ENCODE measurements at places on chromosomes 5 and 9. TPM values are rescaled to one million over a fixed set of nuclear protein-coding genes. Genes with fewer than 3 reads are reported as not detected.

GRCh38 chr9:117412841-117413240, 2.0 kb downstream of the ASTN2 start:
- DNase-seq: no peak

DNA sequence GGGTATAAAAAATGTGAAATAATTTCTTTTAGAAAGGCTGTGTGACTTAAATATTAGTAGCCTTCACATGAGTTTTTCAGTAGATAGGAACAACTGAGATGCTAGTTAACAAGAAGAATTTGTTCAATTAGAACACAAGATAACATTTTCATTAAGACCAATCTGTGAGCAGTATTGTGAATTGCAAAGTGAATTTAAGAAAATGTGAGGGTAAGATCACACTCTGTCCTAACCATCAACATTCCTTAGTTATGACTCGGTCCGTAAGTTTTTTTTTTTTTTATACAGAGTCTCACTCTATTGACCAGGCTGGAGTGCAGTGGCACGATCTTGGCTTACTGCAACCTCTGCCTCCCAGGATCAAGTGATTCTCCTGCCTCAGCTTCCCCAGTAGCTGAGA, 180.2 kb upstream of the EGFLAM start:
- DNase-seq: no peak

The SVEP1 gene
- total RNA-seq: 8.8 TPM

DNA sequence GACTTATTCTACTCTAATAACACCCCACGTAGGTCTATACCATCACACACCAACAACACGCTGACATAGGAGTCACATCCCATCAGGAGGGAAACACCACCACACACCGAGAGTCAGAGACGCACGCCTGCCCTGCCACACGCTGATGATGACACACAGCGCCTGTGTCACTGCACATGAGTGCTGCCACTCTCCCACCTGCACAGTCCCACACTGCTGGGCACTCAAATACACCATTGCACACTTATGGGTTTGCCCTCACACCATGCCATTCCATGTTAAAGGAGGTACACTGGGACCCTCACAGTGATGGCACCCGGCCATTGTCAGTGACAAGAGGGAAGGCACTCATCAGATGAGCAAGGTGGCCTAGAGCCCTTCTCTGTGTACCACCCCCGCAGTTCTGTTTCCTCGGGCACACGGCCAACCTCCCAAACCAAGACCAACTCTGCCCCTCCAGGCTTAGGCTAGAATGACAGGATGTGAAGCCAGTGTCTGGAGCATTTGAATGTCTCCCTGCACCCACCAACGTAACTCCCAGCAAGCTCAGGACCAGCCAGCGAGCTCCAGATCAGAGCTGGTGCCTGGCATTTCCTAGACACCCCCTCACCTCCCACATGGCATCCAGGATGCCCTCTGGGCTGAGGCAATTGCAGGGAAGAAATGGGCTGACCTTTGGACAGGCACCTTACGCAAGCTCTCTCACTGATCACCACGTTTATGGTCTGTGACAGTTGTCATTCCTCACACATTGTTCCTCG, 3.6 kb upstream of the CPLX2 start:
- no peak for DNase-seq

The GABRA1 gene
- total RNA-seq: not detected

The LCN1 gene
- not detected for total RNA-seq

- no peak for DNase-seq
Measured at GRCh38 chr5:98935206-98935605, 6.4 kb upstream of the CHD1 start.

The SOWAHA gene
- total RNA-seq: not detected

- DNase-seq: no peak
Measured at GRCh38 chr5:31300501-31300900, 107.0 kb downstream of the CDH6 start.

The SARDH gene
- 0.63 TPM for total RNA-seq

DNA sequence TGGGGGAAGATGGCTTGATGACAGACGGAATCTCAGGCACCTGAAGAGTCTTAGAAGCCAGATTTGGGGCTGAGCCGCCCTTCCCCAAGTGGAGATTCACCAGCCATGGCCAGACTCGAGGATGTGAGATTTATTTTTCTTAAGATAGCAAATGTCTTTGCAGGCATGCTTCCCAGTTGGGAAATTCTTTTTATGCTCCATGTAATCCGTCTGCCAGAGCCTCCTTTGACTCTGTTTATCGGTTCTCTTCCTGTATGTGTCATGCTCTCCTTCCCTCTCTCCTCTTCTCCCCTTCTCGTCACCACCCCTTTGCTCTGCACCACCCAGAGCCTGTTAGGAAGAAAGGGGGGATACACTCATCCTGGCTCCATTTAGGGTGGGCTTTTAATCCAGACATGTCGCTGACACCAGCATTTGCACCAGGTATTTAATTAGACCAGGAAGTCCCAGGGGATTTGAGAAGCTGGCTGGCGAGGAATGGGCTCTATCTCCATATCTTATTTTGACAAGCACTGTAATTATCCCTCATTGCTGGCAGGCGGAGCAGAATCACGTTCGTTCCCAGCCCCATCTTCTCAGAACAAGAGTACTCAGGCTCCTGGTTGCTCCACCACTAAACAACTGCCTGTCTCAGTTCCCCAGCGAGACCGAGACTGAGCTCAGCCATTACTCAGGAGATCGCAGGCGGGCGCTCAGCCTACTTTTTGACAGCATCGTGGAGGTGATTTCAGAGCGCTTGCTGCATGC, 50.9 kb downstream of the KCNIP1 start:
- peak; percentile 21 for DNase-seq

The TEK gene
- total RNA-seq: 21.7 TPM

GRCh38 chr9:136399176-136400037, 563 bp downstream of the SNAPC4 start:
- DNase-seq: no peak

GRCh38 chr5:59596586-59597350, 296.8 kb downstream of the PDE4D start:
- DNase-seq: no peak

The CDX1 gene
- not detected for total RNA-seq

The OBP2B gene
- total RNA-seq: not detected
